CD14-positive monocyte (primary cell): ENCODE measurements at places on chromosomes 1 and 21.

- no peak for DNase-seq
These were observed 125.5 kb downstream of the ADAMTS1 start for GRCh38 chr21:26719750-26720149.

DNA sequence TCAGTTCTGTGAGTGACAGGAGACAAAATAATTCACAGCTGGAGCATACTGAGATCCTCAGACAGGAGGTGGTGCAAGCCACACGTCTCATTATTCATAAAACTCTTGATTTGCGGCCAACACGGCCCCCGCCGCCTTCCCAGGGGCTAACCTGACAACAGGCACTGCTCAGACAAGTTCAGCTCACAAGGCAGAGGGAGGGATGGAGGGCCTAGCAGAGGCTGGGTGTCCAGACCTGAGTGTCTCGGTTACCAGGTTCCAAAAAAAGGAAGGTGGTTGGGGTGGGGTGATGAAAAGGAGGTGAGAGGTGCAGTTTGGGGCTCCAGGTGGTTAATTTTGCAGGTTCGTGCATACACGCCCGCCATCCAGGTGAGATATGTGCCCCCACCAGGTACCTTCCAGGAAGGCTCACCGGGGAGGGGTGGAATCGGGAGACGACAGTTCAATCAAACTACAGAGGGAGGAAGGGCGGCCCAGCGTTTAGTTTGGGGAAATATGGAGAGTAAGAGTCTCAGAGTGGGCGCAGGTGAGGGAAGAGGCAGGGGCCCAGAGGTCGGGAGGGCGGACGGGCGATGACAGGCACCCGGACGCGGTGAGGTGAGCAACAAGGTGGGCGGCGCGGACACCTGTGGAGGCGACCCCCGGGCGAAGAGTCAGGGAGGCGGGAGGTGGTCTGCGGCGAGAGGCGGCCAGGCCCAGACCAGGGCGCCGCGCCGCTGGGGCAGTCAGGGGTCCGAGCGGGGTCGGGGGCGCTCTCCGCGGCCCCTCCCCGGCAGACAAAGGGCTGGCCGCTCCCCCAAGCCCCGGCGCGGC lies 629 bp downstream of the CTNNBIP1 start:
- DNase-seq = no peak

DNA sequence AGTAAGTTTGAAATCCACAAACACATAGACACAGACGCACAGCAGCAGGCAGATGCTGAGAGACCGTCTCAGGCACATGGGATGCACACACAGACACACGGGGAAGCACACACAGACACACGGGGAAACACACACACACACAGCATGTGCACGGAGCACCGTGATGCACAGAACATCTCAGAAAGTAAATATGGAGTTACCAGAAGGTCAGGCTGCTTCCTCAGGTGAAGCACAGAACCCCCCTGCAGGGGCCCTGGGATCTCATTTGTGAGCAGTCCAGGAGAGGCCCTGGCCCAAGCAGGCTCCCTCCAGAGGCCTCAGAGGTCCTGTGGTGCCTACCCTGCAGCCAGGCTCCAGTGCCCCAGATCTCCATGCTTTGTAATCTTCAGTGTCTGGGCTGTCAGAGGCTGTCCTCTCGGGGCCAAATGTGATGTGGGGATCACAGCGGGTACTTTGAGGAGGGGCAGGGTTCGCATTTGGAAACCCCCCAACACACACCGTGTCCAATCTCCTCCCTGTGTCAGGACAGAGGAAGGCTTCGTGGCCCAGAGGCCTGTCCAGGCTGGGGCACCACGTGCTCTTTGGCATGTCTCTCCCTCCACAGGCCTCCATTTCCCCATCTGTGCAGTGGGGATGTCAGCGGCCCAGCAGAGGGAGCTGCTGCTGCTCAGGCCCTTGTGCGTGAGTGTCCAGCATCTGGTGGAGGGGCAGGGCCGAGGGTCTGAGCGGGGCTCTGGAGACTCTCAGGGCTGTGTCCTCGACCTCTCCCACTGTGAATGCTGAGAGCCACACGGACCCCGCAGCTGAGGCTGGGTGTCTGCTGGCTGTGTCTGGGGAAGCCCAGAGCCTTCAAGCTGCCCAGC lies 23.0 kb upstream of the PRSS38 start:
- DNase-seq = no peak

- DNase-seq = peak; percentile 28
These were observed 15.5 kb upstream of the MAST2 start for GRCh38 chr1:45787905-45788304.

DNA sequence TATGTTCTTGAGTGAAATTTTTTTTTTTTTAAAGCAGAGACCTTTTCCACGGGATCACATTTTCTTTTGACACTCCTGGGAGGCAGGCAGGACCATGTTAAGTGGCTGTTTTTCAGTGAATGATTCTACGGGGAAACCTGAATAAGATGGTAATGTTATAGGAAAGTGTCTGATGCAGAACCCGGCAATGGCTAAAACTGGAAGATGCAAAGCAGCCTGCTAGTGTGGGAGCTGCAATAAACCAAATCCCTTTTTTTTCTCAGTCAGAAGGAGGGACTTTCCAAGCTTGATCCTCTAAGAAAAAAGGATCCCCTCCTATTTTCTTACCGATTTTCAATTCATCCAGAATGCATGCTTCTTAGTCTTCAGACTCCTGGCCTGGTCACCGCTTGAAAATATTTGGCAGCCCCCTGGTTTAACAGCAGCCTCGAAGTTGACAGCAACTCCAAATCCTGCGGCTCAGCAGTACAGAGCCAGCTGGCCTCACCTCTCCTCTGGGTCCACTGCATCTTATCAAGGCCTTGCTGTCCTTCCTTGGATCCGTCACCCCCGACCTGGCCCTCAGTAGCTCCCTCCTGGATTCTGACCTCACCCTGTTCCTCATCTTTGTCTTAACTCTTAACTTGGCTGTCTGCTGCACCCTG lies 5.6 kb downstream of the MX2 start:
- DNase-seq = no peak

GRCh38 chr1:64650411-64650810 lies 94.5 kb upstream of the RAVER2 start:
- DNase-seq = no peak

DNA sequence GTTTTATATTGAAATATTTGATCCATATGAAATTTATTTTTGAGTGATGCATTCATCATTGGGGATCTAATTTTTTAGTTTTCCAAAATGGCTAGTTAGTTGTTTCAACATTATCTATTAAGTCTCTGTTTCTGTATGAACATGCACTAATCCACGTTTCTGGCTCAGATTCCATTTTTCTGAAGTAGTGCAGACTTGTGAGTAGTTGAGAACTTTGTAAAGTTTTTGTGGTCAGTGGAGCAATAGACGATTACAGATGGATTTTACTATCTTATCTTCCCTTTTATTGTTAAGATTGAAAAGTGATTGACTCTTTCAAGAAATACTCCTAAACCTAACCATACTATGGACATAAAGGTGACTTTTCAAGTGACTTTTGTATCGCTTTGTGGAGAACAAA lies 16.7 kb downstream of the SOAT1 start:
- no peak for DNase-seq

- no peak for DNase-seq
These were observed 16.4 kb downstream of the HEYL start for GRCh38 chr1:39623053-39623452.

DNA sequence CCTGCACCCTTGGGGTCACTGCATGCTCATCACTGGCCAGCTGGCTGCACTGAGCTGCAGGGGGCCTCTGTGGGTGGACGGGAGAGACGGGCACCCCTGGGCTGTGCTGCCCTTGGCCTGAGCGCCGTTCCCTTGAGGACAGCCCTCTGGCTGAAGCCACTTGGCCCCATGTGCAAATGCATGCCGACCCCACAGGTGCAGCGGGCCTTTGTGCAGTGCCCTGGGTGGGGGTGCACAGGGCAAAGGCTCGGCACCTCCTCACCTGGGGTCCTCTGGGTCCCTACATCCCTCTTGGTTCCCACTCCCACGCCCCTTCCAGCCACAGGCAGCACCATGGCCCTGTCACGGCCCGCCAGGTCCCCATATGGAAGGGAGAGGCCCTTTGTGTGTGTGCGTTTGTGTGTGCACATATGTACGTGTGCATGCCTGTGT lies 41.3 kb downstream of the COQ8A start:
- DNase-seq = no peak

- no peak for DNase-seq
These were observed 1.9 kb upstream of the HIVEP3 start for GRCh38 chr1:41920658-41921057.

DNA sequence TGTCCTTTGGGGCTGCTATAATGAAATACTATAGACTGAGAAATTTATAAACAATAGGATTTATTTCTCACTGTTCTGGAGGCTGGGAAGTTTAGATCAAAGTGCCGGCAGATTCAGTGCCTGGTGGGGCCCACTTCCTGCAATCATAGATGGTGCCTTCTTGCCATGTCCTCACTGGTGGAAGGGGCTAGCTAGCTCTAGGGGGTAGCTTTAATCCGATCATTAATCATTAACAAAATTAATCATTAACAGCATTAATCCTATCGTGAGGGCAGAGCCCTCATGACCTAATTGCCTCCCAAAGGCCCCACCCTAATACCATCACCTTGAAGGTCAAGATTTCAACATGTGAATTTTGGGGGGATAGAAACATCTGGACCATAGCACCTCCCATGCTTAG lies 124.3 kb downstream of the TRABD2B start:
- no peak for DNase-seq

GRCh38 chr1:212649020-212649419 lies 40.5 kb downstream of the ATF3 start:
- DNase-seq = no peak

DNA sequence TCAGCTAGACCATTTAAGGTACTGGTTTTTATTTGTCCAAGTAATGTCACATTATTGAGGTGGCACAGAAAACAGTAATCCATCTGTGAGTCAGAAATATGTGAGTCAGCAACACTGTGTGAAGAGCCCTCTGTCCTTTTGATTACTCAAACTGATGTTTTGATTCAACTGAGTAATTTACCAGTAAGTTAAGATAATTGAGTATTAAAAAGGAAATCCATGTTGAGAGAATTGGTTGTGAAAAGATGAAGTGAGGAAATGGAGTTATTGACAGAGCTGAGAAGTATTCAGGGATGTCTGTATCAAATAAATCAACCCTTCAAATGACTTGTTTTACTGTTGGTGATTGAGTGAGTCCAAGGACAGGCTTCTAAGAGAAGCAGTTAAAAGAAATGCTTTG lies 302.7 kb upstream of the SGIP1 start:
- DNase-seq = peak; percentile 41

DNA sequence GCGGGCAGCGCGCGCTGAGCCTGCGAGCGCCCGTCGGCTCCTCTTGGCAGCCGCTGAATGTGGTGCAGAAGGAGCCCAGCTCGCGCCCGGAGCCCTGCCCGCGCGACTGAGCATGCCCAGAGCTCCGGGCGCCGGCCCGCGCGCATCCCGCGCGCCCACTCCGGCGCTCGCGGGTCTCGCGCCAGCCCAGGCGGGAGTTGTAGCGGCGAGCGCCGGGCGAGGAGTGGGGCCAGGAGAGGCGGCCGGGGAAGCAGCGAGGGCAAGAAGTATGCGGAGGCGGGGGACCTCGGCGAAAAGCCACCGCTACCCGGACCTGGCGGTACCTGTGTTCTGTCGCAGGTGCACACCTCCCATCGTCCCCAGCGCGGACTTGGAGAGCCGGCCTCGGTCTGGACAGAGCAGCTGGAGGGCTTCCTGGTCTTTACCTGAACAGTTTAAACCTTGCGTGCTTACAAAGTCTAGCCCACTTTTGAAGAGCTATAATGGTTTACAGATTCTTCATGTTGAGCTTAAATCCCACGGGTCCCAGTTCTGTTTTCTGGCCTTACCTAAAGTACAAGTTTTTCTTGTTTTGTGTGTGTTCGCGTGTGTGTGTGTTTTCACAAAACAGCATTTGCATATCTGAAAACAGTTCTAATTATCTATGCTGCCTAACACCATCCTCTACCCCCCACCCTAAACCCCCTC lies at the start of gene DDAH1:
Gene DDAH1, minus strand, starts transcription at position 61 of the 687 bp plus-strand sequence. CDS start 114 bp downstream, outside the sequence.
- DNase-seq = no peak

- DNase-seq = no peak
These were observed 24.3 kb upstream of the FBXO28 start for GRCh38 chr1:224089583-224089982.

- DNase-seq = no peak
These were observed 10.9 kb downstream of the MYBPHL start for GRCh38 chr1:109295712-109296415.

DNA sequence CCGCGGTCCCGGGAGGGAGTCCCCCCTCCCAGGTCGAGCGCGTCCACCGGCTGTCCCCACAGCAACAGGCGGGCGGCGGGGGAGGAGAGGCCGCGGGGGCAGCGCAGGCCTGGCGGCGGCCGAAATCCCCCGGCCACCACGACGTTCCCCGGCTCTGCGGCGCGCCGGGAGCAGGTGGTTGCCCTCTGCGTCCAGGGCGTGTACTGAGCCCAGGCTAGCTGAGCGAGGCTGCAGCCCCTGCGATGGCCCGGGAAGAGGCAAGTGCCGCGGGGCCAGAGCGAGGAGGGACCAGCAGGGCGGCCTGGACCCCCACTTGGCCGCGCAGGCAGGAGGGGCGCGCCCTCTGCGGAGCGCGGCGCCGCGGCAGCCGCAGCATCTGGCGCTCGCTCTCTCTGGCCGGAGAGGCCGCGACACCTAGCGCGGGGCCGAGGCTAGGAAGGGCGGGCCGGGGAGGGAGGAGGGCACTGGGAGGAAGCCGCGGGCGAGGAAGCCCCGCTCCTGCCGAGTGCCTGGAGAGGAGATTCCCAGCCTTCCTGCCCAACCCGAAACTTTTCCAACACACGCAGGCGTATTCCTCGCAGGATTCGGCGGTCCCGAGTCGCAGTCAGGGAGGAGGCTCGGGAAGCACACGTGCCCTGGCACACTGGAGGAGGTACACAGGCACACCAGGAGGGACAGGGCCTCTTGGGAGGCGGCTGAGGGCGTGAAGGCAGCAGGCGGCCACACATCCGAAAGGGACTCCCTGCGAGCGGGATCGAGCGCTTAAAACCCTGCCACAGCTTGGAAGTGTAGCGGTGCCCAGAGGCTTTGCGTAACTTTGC lies 4.9 kb upstream of the PROX1 start:
- DNase-seq = no peak

- no peak for DNase-seq
These were observed 25.9 kb downstream of the ITSN1 start for GRCh38 chr21:33668180-33668579.

GRCh38 chr1:47579809-47580208 lies 142.0 kb downstream of the FOXD2 start:
- DNase-seq = no peak

- DNase-seq = no peak
These were observed 1.3 kb downstream of the BRINP3 start for GRCh38 chr1:190476321-190476720.
